Stimulated activated CD8-positive, alpha-beta memory T cell treated with anti-CD3 and anti-CD28 coated beads, Interleukin-4, amount 100 ng/mL, for 1 hour (primary cell): ENCODE measurements at places on chromosomes 3 and 15.

GRCh38 chr15:85702321-85703101 lies 92.2 kb downstream of the KLHL25 start:
- DNase-seq = no peak

- DNase-seq = no peak
These were observed 2.5 kb downstream of the CTDSPL start for GRCh38 chr3:37863949-37864822.

DNA sequence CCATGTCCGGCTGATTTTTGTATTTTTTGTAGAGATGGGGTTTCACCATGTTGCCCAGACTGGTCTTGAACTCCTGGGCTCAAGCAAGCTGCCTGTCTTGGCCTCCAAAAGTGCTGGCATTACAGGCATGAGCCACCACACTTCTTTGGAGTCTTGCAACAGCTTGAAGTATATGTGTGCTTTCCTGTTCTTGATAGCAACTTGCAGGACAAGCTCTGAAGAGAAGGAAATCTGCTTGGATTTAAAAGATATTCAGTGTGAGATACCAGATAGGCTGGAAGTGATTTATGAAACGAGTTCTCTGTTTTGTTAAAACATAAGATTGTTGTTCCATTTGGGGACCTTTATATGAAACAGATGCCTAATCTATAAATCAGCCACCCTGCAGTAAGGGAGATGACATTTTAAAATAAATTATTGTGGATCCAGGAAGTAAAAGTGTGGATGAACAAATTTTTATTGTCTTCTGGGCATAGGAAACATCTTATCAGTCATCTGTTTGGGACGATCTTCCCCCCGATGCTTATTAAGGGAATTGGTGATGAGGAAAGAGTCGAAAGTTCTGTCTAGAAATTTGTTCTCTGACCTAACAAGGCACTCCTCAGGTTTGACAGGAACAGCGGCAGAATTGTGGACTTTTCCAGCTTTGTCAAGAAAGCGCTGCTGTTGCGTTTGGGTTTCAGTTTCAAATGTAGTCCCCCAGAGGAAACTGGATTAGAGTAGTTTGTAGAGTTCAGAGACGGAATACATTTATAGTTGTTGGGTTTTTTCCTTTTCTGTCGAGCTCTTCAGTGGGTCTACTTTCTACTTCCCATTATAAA lies 53.7 kb upstream of the MAGI1 start:
- DNase-seq = no peak

DNA sequence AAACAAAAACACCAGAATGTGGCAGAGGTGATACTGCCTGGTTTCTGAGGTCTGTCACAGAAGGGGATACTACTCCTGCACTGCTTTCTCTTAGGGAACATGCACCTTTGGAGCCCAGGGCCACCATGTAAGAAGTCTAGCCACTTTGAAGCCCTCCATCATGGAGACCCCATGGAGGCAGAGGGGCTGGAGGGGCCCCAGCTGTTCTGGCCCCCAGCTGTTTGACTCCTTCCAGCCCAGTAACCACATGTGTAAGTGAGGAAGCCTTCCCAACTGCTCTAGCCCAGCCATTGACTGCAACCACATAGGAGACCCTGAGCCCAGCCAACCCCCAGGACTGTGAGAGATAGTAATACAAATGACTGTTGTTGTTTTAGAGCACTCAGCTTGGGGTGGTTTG lies 9.0 kb upstream of the IGDCC4 start:
- DNase-seq = no peak

- no peak for DNase-seq
These were observed 43.8 kb upstream of the SLC25A26 start for GRCh38 chr3:66177026-66177425.

GRCh38 chr15:36358094-36358493 lies 221.3 kb upstream of the CDIN1 start:
- DNase-seq = no peak

GRCh38 chr3:126649556-126650092 lies 5.3 kb downstream of the TXNRD3 start:
- no peak for DNase-seq

- DNase-seq = no peak
These were observed 43.5 kb upstream of the SLC41A3 start for GRCh38 chr3:126127452-126127851.

GRCh38 chr3:104596551-104596950 lies 770.2 kb upstream of the ALCAM start:
- DNase-seq = no peak
